ENCODE measurements at places on chromosomes 13 and 19.

DNA sequence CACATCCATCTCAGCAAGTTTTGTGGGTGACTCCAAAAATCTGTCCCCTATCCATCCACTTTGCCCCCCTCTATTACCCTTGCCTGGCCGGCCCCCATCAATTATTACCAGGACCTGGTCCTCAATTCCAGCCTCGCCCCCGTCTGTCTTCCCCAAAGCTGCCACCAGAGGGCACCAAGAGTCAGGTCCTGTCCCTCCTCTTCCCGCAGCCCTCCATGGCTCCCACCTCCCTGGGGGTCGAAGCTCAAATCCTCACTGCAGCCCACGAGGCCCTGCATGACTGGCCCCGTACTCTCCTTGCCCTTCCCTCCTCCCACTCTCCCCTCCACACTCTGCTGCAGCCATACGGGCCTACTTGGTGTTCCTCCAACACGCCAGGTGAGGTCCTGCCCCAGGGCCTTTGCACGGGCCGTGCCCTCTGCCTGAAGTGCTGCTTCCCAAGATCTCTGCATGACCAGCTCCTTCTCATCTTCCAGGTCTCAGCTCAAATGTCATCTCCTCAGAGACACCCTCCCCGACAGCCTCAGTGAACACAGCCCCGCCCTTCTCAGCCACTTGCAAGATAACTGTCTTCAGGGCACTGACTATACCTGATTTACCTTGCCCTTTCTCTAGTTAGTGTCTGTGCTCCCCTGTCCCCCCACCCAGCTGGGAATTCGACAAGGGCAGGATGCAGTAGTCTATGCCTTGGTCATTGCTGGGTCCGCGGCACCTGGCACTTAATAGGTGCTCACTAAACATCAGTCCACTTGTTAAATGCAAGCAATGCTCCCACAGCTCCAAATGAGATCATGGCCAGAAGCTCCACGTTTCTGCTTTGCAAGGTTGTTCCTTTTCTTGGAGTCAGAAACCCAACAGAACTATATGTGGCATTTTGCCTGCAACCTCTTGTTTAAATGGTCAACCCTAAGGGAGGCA is 16.8 kb upstream of the SEMA6B start:
- peak; percentile 71 for DNase-seq

GRCh38 chr13:30841154-30841553 is 64.9 kb upstream of the MEDAG start:
- DNase-seq: no peak

DNA sequence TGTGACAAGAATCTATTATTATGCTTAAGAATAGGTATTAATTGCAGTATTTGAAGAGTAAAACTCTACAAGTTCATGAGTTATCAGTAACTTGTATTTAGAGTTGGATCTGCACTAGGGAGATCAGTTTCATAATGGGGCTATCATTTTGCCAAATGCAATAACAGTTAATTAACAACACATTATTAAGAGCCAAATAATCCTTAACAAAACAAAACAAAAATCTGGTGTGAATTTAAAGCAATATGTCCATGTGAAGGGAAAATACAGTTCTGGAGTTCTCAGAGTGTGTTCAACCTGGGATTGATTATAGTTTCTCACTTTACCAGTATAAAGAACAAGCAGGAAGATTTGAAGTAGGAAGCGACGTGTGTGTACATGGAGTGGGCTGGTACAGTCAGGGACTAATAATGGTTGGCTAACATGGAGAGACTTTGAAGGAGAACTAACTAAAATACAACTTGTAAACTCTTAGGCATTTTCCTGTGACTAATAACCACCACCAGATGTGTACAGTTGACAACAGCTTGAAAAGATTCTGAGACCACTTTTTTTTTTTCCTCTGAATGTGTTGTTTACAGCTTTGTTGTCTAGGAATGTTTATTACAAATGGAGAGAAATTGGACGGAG is 58.5 kb downstream of the POSTN start:
- DNase-seq: no peak

DNA sequence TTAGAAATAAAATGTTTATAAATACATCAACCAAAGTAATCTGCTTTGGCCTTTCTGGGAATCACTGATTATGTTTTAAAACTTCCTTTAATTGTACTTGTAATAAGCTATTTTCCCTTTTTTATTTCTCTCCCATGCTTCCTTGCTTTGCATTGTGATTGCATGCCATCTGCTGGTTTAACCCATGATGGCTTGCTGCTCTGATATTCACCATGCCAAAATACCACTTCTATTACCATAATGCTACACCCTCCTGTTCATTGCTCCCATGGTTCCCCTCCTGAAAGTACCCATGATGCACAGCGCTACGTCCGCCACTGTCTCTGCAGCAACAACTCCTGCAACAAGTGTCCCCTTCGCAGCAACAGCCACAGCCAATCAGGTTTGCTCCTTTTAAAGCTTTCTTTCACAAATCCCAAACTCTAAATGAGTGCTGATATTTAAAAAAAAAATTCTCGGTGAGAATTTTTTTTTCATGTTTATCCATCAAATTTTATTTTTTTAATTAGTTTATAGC is 67.7 kb upstream of the RAP2A start:
- DNase-seq: no peak

DNA sequence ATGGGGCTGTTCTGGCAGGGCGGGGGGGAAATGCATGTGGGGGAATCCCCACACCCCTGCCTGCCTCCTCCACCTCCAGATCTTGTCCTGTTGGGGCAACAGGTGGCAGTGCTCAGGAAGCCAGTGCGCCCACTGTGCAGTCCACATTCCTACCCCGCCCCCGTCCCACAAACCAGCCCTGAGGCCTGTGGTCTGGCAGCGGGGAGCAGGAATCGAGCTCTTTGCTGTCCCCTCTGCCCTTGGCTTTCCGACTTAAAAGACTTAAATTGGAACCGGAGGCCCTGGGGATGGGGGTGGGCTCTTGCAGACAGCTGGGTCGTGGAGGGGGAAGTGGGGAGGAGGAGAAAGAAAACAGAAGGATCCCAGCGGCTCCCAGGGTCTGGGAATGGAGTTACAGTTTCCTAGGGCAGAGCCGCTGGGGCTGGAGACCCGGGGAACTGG is 4.3 kb downstream of the NANOS3 start:
- DNase-seq: no peak

DNA sequence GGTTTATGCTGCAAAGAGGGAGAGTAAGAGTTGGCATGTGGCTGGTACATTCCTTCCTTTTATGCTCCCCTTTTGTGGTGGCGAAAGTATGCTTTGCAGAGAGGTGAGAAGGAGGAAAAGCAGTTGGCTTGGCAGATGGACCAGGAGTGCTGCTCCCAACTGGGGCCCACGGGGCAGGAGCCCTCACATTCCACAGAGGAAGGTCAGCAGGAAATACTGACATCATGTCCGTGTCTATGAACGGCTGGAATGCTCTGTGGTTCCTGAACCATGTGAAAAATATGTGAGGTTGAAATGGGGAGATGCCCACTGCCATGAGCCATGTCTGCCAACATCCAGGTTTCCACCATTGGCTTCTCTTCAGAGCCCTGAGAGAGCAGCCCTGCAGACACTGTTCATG is 33.3 kb upstream of the GAS6 start:
- no peak for DNase-seq

GRCh38 chr13:37403776-37404527 is 194.6 kb downstream of the POSTN start:
- no peak for DNase-seq

DNA sequence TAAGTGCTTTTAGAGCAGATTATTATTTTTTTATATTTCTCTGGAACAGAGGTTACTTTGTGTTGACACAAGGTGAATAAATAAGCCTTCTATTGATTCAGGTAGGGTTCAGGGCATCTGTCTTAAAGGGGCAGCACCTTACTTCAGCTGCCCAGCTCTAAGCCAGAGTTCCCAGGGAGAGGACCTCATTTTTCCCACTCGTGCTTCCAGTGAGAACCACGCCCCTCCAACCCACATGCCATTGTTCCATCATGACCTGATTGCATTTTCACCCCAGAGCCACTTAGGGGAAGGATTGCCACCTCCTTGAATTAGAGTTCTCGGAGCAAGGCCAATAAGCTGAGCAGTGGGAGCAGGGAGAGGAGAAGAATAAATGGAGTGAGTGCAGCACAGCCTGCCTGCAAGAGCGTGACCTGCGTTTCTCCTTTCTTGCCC is 104.3 kb upstream of the FRY start:
- DNase-seq: no peak

DNA sequence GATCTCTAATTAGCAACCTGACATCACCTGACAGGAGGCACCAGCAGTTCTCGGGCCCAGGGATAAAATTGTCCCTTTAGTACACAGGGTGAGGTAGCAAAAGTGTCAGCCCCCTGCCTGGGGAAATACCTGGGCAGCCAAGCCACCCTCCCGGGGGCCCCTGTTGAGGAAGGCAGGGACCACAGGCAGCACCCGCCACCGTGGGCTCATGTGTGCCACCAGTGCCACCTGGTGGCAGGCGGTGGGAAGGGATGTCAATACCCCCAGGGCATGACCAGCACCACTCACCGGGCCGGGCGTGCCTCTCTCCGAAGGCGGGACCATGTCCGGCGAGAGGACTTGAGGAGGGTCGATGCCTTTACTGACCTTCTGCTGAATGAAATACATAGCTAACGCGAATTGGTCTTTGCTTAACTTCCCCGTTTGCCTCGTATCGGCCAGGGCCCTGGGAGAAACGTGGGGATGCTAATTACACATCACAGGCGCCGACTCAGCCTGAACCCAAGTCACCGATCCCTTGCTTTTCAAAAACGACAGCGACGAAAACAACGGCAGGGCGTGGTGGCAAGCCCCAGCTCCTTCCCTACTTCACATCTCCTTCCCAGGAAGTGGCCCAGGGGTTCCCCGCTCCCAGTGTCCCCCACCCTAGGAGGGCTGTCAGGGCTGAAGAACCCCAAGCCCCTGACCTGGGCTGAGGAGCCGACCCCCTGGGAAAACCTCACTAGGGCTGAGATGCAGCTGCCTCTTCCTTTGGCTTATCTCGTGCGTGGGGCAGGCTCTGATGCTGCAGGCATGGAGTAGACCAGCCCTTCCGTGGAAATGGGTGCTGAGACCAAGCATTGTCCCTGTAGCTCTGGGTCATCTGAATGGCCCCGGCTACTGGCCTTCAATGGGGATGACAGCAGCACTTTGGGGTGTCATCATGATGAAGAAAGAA is 53.8 kb downstream of the EPS15L1 start:
- DNase-seq: peak; percentile 64

DNA sequence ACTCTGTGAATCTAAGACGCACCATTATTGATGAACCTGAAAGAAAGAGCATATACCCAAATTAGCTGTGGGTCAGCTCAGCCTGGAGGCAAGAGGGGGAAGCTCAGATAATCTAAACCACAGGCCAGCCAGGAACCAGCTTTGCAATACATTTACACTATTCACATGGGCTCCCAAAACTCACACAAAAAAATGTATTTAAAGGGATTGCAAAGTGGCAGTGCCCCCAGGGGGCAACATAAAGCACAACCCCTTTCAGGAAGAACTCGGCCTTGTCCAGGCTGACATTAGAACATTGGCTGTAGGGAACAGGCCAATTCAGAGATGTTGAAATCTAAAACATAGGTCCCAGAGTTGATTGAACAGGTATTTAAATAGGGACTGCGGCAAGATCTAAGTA is 3.2 kb upstream of the PROZ start:
- no peak for DNase-seq

DNA sequence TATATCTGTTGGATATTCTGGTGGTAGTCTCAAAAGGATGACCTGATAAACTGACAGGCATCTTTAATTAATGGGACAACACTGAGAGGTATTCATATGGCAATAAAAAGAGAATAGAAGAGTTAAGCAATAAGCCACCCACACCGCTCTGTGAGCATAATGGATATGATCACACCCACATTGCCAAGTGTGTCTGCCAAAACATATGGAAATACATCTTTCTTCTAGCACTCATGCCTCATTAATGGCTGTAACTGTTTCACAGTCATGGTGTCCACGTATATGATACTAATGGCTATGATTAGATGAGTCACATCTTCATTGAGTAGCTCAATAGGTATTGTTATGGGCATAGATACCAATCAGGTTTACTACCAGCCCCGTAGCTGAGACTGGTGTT is 13.1 kb downstream of the IGFL3 start:
- no peak for DNase-seq

DNA sequence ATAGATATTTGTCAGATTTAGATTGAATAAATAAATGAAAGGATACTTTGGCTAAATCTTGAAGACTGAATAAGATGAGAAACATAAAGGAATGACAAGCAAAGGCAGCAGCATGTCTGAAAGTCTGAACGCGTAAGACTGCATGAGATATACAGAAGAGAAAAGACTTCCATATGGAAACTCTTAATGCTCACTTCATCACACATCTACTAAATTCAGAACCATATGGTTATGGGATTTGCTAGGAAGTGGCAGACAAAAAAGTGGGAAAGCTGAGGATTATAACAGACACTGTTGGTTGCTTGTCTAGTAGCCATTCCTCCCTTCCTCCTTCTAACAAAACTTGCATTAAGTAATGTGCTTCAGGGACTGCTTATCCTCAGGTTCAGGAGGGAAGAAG is 446.7 kb downstream of the KCTD12 start:
- DNase-seq: no peak

DNA sequence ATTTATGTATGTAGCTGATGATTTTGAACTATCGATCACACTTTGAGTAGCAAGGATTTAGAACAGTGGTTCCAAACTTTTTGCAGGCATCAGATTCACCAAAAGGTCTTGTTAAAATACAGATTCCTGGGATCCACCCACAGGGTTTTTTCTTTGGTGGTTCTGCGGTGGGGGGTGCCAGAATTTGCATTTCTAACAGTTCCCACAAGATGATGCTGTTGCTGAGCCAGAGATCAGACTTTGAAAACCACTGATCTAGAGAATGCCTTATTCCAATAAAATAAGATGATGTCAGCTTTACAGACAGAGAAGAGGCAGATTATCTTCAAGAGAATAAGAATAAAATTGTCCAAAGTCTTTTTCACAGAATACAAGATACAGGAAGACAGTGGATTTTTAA is 80.9 kb upstream of the SHISA2 start:
- DNase-seq: no peak

DNA sequence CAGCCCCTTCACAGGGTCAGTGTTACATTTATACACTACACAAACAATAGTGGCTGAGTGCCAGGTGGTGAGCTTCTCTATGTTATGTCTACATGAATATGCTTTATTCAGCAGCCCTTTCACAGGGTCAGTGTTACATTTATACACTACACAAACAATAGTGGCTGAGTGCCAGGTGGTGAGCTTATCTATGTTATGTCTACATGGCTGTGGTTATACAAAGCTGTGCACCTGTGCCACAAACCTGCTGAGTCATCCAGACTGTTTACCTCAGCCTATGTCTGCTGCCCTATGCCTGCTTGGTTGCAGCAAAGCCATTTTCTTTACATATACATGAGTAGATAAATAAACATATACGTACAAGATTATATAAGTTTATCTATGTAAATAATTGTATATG is 76.5 kb downstream of the ZNF726 start:
- no peak for DNase-seq

Data from stimulated activated CD4-positive, alpha-beta T cell treated with anti-CD3 and anti-CD28 coated beads, Interleukin-12 subunit alpha, Interleukin-12 subunit beta, amount 100 ng/mL, for 4 hours (primary cell).